SW 1271 (cell line): ENCODE measurements at places on chromosomes 2 and 18.

- no peak for DNase-seq
These were observed 776 bp upstream of the KLF7 start for GRCh38 chr2:207166349-207167098.

GRCh38 chr2:4973354-4973753 lies 718.8 kb upstream of the SOX11 start:
- no peak for DNase-seq

DNA sequence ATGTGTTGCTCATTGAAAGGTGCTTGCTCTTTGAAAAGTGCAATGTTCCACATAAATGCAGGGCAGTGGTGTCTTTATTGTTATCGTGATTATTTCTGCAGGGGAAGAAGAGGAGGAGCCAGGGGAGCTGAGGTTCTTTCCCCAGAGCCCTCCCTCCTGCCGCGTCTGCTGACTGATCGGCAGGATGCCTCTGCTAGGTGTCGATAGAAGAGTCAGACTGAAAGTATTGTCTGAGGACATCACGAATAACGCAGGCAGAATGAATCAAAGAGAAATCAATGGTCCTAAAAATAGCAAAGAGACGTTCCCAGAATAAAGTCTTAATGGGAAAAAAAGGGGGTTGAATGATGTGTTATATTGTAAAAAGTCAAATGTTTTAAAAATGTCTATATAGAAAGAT lies 47.4 kb upstream of the SIX3 start:
- no peak for DNase-seq

DNA sequence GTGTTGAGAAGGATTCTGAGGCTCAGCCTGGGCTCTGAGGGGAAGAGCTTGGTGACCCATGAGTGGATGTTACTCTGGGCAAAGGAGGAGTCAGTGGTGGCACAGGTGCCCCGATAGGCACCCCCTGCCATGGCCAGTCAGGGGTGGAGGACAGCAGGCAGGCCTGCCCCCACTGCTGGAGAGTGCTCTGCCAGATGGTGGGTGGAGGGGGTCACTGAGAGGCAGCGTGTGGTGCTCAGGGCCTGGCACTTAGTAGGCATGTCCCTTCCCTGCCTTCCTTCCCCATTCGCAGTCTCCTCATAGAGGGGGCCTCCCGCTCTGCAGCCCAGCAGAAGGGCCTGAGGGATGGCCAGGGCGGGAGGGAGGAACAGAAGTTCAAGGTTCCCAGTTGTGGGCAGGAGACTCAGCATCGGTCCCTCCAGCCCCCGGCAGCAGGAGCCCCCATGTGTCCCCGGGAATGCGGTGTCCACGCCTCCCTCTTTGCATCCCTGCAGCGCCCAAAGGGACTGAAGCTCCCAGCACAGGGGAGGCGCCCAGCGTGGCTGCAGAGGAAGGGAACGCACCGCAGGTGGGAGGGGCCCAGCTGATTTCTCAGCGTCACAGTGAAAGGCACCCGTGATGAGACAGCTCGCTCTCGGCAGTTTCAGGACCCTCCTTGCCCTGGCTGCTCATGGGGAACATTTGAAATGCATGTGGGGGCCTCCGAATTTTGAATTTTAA lies 5.7 kb upstream of the SNED1 start:
- DNase-seq: no peak

DNA sequence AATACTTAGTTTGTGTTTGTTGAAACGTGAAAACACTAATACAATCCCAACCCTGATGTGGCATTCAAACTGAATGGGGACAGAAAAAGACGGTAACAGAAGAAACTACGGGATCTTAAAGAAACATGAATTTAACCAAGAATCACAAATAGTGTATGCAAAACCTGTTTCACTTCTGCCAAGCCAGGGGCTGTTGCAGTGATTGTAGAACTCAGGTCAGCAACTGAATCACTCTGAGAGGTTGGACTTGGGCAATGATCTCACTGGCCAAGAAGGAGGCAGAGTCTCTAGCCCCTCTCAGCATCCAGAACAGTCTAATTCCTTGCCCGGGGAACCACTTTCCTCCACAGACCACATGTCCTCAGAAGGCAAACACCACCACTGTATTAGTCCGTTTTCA lies 54.9 kb upstream of the CRIM1 start:
- no peak for DNase-seq

GRCh38 chr18:37124516-37124915 lies 295.6 kb downstream of the KIAA1328 start:
- DNase-seq: no peak

DNA sequence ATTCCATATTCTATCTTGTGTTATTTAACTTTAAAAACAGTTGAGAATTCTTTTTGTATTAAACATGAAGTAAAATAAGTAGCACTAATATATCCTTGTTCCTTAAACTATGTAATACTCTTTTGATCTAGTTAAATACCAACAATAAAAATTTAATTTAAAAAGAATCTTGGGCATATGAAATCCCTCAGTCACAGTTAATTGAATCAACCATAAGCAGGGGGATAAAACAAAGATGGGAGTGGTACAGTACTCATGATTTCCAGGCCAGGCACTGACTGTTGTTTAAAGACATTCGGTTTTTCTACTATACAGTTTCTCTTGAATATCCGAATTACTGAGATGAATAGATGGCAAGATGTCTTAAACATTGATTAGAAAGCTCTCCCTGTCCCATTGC lies 99.5 kb downstream of the TAF4B start:
- DNase-seq: no peak

- DNase-seq: no peak
These were observed 57.6 kb downstream of the CCNT2 start for GRCh38 chr2:134976074-134976702.

DNA sequence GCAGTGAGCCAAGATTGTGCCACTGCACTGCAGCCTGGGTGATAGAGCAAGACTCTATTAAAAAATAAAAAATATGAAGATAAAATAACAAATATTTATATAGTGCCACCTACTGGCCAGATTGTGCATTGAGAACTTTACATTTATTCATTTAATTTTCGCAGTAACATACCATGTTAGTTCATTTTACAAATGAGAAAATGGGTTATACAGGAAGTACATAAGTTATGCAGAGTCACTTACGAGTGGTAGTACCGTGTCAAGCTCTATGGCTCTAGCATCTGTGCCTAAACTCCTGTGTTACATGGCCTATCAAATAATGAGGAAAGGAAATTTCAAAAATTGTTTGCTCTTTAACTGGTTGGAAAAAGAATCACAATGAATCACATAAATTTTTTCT lies 27.9 kb downstream of the RIF1 start:
- no peak for DNase-seq

DNA sequence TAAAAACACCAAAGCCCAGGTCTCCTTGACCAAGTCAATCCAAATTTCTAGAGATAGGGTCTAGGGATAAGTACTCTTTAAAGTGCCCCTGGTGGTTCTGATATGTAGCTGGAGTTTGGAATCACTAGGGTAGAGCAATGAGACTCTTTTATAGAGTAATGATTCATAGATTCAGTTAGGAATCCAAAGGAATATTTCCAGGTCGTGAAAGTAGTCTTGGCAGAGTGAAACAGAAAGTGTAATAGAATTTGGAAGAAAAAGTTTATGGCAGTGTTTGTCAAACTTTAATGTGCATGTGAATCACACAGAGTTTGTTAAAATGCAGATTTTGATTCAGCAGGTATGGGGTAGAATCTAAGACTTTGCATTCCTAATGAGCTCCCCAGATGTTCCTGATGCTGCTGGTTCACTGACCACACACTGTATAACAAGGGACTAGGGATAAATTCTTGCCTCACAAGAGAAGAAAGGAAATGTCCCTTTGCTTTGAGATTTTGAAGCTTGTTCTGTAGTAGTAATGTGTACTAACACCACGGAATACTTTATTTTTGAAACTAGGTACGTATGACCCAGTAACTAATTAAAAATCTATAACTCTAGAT lies 1.8 kb downstream of the UPP2 start:
- DNase-seq: no peak

DNA sequence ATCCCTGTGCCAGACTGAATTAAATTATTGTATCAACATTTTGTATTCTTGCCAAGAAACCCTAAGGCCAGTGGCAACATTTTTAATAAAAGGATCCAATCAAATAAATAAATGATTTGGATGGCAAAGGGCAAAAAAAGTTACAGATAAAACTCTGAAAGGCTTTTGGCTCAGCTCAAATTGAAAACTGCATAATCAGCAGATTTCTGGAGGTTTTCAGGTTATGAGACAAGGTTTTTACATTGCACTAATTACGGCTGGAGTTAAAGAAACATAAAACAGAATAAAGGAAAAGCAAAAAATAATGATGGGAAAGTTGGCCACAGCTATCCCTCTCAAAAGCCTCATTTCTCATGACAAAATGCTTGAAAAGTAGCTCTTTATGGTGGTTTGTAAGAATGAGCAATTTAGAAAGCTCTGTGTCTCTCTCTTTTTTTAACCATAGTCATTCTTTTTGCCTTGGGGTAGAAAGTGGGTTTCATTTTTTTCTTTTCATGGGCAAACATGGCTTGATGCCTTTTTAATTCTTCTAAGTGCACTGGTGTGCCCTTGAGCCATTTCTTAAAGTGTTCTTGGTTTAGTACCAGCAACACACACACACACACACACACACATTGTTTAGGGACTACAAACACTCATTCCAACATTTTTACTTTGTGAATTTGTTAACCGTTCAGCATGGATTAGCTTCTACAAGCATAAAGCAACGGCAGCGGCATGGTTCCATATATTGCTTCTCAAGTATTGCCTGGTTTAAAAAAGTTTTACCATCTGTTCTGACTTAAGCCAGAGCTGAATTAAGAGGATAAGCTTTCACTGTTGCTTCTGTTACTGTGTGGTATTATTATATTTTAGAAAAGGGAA lies 747.1 kb upstream of the FSHR start:
- DNase-seq: no peak

DNA sequence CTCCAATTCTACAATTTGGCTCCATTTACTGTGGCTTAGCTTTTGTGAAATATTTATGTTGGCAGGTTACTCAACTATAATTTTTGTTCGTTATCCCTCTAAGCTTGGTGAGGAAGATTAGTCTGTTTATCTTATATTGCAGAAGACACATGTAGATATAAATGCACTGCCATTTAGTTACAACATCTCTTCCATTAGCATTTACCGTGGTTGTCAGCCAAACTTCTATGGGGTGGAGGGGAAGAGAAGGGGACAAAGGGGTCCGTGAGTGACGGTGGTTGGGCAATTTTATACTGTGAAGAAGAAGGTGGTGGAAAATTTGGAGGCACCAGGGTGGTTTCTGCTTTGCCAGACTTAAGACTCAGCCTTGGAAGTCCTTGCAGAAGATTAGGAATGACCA lies 117.6 kb upstream of the CXCR4 start:
- DNase-seq: no peak

- no peak for DNase-seq
These were observed 126.7 kb downstream of the OLA1 start for GRCh38 chr2:174121612-174122011.

DNA sequence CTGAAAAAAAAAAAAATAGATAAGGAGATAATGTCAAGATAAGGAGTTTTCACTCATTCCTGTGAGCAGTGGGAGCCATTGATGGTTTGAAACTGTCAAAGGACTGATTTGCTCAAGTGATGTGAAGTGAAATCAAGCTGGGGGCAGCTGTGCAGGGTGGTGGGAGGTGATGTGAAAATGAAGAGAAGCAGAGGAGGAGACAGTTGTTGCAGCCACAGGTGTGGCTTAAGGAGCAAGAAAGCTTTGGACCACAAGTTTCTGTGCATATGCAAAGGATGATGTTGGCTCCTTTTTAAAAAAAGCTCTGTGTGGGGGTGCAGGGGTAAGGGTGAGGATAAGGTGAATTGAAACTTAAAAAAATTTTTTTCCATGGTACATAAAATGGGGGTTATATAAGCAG lies 8.3 kb downstream of the EFR3B start:
- DNase-seq: no peak

DNA sequence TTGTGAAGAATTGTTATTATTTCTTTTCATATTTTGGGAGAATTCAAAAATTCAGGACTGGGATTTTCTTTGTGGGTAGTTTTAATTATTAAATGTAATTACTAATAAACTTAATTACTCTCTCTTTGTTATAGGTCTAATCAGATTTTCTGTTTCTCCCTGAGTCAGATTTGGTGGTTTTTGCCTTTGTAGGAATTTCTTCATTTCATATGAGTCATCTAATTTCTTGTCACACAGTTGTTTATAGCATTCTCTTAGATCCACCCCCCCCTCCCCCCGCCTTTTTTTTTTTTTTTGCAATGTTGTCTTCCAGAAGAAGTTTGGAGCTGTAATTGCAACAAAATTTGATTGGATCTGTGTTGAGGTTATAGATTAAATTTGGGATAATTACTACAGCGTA lies 26.0 kb upstream of the GALR1 start:
- peak; percentile 72 for DNase-seq

DNA sequence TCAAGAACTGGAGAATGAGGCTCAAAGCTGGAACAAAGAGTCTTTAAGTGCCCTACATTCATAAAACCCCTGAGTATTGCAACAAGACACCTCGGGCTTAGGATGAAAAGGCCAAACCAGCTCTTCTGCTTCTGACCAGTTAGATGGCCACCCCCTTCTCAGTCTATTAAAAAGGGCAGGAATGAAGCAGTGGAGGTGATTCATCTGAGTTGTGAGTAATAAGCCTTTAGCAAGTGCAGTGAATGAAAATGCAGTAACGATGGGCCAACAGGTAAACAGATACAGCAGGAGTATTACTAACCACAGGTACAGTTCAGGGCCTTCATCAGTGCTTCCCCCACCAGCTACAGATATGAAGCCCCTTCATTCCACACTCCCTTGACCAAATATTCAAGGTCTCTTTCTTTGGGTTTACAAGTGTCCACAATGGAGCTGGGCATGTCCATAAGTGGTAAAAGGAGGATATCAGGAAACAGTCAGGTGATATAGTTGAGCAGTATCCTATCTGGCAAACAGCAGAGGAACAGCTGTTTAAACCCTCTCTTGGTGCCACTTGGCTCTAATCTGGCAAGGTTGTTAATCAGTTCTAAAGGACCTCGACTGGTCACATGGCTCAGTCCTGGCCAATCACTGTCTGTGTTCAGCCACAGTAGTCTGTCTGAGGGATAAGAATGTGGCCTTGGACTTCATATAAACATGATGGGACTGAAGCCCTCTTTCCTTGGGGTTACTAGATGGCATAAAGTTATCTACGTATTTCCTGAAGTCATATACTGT lies 17.8 kb downstream of the SERPINB13 start:
- no peak for DNase-seq

DNA sequence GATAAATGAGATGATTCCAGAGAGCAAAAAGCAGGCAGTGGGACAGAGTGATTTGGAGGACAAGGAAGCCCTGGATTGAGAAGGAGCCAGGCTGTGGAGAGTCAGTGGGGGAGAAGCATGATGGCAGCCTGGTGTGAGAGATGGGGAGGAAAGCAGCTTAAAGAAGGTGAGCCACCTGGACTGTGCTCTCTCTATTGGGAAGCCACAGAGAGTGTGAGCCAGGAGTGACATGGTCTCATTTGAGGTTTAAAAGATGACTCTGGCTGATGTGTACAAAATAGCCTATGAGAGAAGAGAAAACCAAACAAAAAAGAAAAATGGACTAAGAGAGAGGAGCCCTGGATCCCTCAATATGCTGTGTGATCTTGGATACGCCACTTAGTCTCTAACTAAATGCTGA lies 12.9 kb upstream of the EPAS1 start:
- DNase-seq: no peak

GRCh38 chr2:129015397-129016285 lies 697.0 kb upstream of the HS6ST1 start:
- no peak for DNase-seq

- DNase-seq: peak; percentile 46
These were observed 87.8 kb upstream of the BCL2L11 start for GRCh38 chr2:111032721-111033429.

GRCh38 chr2:136917411-136917881 lies 152.1 kb downstream of the THSD7B start:
- no peak for DNase-seq

- DNase-seq: no peak
These were observed 2.1 kb upstream of the KCNJ3 start for GRCh38 chr2:154696369-154696768.
